ENCODE measurements at places on chromosomes 11 and 22.

DNA sequence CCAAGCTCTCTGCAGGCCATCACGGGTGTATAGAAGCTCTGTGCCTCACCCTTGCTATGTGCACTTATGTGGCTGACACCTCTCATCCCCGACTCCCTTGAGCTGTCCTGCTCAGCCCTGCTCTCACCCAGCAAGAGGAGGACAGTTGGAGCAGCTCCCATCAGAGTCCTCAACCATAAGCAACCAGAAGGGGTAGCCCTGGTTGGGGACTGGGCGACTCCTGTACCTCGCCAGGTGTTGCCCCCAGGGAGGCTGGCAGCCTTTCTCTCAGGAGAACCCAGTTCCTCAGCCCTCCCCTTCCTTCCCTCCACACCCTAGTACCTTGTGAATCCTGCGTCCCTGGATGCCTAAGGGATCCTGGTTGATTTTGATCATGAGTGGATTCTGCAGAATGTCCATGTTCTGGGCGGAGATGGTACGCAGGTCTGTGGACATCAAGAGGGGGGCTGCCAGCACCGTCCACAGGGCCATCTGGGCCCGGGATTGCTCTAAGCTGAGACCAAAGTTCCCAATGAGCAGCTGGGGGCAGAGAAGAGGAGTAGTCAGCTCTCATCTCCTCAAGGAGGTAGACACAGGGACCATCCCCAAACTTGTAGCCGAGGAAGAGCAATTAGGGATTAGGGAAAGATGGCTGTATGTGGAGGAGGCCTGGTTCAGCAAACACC is 8.0 kb downstream of the NAGA start:
- DNase-seq: no peak

- no peak for DNase-seq
Measured at GRCh38 chr22:35330258-35330861, 30.7 kb downstream of the TOM1 start.

DNA sequence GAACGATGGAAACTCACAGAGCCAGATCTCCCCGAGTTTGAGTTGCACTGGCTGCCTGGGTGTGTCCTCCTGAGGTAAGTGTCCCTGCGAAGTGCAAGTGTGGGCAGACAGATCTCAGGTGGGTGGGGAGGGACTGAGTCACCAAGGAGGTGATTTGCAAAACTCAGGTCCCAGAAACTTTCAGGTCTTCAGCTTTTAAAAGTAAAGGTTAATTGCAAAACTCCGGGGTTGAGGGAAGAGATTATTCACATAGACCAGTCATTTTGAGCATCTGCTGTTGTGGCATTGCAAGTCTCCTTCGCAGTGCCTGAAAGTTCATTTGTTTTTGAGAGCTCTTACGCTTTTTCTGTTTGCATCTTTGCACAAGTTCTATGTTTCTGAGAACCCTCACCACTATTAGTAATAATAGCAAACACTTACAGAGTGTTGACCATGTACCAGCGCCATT is 7.1 kb downstream of the CD44 start:
- DNase-seq: no peak

DNA sequence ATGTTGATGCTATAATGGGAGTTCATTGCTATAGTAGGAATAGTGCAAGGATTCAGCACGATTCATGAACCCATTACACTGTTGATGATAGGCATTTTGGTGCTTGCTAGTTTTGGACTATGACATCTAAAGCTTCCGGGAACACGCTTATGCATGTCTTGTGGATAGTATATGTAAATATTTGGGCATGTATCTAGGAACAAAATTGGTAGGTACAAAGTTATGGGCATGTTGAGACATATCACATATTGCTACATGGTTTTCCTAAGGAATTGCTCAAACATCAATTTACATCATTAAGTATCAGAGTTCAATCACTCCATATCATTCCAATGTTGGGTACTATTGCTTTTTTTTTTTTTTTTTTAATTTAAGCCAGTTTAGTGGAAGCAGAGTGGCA is 1103.2 kb downstream of the TBC1D22A start:
- DNase-seq: no peak

DNA sequence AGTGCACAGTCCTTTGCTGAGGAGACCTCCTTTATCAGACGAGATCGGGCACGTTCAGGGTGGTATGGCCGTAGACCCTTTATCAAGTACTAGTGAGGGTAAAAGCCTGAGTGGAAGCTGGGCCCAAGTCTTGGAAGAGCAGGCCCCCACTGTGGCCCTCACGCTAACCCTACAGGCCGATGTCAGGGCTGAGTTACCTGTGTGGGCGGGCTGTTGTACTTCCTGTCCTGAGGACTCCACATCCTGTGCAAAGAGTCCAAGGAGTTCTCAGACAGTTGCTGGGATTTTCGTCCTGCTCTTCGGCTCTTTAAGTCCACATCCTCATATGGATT is 34.9 kb downstream of the RPL27A start:
- DNase-seq: no peak

GRCh38 chr22:27583856-27584255 is 217.7 kb downstream of the MN1 start:
- DNase-seq: no peak

- DNase-seq: no peak
Measured at GRCh38 chr11:77418155-77418970, 55.5 kb downstream of the PAK1 start.

- no peak for DNase-seq
Measured at GRCh38 chr22:20579273-20580120, 72.1 kb downstream of the MED15 start.

DNA sequence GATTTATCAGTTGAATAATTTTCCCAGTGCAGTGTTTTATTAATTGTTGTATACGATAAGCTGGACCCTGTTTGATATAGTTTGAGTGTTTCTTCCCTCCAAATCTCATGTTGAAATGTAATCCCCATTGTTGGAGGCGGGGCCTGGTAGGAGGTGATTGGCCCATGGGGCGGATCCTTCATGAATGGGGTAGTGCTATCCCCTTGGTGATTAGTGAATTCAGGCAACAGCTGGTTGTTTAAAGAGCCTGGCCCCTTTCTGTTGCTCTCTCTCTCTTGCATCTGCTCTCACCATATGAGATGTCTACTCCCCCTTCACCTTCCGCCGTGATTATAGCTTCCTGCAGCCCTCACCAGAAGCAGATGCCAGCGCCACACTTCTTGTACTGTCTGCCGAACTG is 1.5 kb downstream of the OR5A1 start:
- DNase-seq: no peak

- no peak for DNase-seq
Measured at GRCh38 chr11:31768749-31769640, 42.1 kb downstream of the PAX6 start.

DNA sequence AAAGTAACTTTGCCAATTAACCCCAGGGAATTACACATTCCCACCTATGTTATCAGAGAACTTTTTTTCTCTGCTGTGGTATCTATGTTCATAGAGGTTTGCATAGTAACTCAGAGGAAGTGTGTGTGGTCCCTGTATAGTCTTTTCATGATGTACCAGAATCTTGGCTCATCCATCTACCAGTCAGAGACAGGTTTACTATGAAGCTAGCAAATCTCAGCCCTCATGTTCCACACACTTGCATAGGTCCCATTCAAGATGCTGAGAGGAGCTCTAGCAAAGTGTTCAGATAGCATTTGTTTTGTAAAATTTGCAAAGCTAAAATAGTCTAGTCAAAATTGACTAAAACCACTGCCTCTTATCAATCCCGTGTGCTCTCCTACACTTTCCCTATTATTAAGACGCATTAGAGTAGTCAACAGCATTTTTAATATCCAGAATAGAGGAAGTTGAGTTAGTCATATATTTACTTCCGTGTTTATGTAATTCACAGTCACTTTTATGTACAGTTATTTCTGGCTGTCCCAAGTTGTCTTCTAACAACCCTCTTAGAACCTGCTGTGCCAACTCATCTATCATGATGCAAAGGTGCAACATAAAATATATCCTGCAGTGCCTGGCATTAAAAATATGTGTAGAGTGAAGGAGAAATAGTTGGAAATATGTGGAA is 184.2 kb downstream of the FAM76B start:
- no peak for DNase-seq

DNA sequence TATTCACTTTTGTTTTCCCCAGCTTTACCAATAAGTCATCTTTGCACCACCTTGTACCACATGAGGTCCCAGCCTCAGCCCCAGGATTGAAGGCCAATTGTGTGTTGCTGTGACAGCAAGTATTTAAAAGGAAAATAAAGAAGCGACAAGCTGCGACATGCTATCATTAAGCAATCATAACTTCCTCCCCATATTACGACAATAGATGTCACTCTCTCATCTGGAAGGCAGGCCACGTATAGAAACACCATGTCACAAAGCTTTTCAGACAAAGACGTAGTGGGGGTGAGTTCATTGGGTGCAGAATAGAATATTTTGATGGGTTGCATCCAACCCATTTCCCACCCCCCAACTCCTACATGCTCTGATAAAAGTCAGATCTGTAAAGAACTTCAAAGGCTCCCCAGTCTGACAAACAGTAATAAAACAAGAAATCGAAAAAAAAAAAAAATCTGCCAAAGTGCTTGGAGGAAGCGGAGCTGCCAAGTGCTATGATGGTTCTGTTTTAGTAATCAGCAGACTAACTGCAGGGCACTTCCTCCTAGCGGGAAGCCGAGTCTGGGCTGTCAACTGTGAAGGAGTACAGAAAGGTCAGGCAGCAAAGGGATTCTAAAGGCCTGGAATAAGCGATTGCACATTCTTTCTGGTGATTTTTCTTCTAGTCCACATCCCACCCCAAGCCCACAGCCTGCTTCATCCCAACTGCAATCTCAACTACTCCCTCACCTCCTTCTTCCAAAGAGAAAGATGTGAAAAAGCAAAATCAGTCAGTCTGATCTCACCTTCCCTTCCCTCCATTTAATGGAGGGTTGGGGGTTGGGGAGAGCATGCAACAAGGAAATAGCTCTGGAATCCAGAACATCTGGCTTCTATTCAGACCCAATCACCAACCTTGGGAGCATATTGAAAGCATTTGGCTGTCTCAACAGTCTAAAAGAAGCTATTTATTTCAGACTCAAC is 131.4 kb upstream of the UBASH3B start:
- no peak for DNase-seq

- DNase-seq: no peak
Measured at GRCh38 chr11:117681438-117681837, 115.6 kb downstream of the DSCAML1 start.

DNA sequence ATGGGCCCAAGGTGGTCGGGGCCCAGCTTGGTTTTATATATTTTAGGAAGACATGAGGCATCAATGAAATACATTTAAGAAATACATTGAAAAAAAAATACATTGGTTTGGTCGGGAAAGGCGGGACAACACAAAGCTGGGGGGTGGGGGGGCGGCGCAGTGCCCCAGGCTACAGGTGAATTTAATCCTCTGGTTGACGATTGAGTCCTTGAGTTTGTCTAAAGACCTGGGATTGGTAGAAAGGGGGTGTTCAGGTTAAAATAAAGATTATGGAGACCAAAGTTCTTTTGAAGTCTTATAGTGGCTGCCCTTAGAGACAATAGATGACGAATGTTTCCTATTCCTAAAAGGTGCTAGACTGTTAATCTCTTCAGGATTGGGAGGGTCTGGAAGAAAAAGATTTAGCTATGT is 3.1 kb downstream of the IFITM1 start:
- DNase-seq: no peak

- DNase-seq: no peak
Measured at GRCh38 chr22:50376085-50376651, 33.0 kb downstream of the PPP6R2 start.

- no peak for DNase-seq
Measured at GRCh38 chr11:125070699-125071254, 7.7 kb downstream of the SLC37A2 start.

GRCh38 chr11:114159802-114160632 is 100.5 kb downstream of the ZBTB16 start:
- peak; percentile 87 for DNase-seq

DNA sequence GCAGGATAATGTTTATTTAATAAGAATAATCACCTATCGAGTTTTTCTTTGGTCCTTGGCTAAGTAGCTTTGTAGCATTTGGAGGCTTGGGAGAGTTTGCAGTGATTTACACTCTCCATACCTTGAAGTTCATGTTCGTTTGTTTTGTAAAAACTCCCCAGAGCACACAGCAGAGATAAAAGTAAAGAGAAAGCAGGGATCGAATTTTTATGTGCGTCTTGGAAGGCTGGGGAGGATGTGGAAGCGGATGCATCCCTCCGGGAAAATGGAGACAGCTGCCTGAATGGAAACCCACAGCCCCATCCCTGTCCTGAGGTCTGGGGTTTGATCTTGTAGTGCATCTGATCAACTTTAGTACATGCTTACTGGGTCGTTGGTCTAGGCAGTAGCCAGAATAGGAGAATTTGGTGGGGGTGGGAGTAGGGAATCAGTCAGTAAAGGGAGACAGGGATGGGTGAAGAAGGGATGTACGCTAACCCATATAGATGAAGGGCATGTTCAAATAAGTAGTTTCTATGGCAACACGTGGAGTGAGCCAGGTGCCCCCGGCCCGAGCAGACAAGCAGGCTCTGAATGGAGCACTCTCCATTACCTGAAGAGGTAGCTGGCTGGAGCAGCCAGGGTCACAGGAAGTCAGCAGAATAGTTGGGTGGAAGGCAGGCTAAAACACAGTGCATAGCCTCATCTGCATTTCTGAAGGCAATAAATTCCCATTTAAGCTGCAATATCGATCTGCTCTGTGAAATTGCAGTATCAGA is 147.8 kb downstream of the COMMD9 start:
- no peak for DNase-seq

DNA sequence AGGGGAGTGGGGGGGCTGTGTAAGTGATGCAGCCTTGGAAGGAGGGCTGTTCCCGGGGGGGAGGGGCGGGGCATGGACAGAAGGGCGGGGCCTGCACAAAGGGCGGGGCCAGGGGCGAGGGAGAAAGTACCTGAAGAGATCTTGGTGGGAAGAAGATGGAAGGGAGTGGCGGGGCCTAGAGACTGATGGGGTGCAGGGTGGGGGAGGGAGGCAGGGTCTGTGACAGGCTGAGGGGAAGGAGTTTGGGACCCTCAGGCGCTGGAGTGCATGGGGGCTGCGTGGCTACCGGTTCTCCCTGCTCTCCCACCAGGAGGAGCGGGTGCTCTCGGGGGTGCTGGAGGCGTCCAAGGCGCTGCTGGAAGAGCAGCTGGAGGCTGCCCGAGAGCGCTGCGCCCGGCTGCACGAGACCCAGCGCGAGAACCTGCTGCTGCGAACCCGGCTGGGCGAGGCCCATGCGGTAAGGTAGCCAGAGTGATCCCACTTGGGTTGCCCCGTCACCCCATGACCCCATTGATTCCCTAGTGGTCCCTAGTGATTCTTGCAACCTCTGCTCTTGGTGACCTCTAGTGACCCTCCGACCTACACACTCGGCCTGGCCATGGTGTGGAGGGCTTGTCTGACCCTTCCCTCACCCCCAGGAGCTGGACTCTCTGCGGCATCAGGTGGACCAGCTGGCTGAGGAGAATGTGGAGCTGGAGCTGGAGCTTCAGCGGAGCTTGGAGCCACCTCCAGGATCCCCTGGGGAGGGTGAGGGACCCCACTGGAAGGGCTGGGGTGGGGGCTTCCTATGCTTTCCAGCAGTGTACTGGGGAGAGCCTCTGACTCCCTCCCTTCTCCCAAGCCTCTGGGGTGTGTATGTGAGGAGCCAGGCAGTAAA is 3.1 kb downstream of the CCDC88B start:
- DNase-seq: no peak
